ENCODE measurements at places on chromosomes 2 and 18.

DNA sequence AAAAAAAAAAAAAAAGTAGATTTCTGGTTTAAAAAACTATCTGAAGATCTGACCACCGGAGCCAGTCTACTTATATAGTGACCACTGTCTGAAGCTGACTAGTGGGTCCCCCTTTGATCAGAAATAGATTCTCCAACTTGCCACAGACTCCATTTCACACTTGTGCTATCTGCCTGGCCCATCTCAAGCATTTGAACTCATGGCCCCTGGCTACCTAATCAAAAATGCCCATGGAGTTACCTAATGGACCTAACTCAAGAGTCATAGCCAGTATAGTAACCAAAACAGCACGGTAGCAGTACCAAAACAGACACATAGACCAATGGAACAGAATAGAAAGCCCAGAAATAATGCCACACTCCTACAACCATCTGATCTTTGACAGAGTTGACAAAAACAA lies 17.0 kb upstream of the ATL2 start:
- no peak for DNase-seq

DNA sequence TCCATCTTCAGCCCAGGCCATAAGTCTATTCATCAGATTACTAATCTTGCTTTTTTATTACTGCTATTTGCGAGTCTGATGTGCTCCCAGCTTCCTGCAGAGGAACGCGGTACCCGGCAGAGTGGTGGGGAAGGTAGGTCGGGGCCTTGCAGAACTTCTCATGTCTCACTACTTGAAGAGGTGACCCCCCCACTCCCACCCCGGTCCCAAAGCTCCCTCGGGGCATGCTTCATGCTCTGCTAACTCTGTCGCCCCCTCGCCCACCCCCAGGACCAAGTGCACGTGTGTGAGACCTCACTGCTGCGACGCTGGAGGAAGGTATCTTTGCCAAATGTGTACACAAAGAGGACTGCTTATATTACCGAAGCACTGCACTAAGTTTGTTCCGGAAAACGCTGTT lies 129.4 kb upstream of the RAB12 start:
- no peak for DNase-seq

GRCh38 chr18:41170346-41170745 lies 784.7 kb upstream of the PIK3C3 start:
- DNase-seq, result no peak

DNA sequence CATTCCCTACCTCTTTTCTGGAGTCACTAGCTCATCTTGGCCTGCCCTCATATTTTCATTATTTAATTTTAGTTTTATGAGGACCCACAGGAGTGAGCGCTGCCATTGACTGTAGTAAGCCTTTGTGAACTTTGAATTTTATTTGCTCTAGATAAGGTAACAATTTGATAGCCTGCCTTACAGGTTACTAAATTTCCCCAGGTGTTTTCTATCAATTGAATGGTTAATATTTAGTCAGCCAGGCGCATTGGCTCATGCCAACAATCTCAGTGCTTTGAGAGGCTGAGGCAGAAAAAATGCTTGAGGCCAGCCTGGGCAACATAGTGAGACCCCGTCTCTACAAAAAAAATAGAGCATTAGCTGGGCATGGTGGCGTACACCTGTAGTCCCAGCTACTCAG lies 50.2 kb downstream of the DAW1 start:
- DNase-seq, result no peak
